Hematopoietic multipotent progenitor cell treated with erythropoietin and hydrocortisone succinate and interleukin-3 and kit ligand, for 17 days (in vitro differentiated cells): ENCODE measurements at places on chromosomes 1 and 21.

DNA sequence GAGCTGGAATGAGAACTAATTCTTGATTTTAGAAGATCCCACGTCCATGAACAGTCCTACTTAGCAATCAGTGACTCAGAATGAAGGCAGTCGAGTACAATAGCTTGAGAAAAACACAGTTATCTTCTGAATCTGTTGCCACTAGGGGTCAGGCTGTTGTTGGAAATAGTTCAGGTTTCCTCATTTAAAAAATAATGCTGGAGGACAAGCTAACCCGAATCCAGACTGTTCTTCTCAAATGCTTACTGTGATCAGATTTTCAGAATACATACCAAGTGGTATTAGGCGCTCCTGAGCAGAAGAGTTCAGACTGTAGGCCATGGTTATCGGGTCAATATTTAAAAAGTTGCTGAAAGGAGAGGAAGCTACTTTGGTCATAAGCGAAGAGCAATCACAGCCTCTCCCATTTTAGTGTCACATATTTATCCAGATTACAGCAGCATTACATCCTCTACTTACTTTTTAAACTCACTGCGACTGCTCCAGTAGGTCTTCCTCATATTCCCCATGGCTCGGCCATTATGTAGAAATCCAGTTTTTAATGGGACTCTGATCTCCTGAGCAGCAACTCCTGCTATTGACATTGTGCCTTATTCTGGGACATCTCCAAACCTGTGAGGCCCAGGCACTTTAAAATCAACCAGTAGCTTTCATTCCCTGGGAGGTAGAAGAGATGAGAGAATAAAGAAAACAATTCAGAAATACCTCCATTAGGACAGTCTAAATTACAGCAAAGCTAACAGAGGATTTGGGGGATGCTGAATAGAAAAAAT lies 10.9 kb downstream of the ERRFI1 start:
- no peak for DNase-seq

GRCh38 chr1:61851849-61852669 lies 109.8 kb downstream of the PATJ start:
- peak; percentile 62 for DNase-seq

DNA sequence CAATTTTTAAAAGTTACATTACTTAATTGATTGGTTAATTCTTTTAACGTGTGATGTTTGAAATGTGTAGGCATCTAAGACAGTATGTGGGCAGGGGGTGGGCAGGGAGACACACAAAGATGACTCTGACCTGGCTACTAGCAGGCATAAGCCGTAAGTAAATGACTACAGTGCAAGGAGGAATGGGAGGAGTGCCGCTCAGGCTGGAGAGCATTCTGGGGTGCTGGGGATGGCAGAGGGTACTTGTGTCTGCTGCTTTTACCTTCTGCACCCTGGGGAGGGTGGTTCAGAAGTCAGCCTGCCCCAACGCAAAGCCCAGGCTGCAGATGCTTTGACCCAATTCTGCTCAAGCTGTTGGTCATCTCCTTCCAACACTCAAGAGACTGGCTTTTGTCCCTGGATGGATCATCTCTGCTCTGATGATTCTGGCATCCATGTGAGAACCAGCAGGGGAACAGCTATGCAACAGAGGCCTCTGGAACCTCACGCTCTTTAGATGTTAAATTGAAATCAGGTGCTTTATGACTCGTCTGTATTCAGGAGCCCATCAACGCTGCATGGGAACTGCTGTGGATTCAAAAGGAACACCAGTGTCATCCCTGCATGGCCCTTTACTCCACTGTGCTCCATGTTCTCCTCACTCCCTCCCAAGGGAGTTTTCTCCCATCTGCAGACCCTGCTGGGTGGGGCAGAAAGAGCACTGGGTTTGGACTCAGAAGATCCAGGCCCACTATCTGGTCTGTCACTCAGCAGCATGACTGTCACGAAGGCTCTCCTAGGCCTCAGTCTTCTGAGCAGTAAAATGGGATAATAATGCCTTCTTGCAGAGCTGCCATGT lies 78.8 kb downstream of the FAM78B start:
- DNase-seq: no peak

DNA sequence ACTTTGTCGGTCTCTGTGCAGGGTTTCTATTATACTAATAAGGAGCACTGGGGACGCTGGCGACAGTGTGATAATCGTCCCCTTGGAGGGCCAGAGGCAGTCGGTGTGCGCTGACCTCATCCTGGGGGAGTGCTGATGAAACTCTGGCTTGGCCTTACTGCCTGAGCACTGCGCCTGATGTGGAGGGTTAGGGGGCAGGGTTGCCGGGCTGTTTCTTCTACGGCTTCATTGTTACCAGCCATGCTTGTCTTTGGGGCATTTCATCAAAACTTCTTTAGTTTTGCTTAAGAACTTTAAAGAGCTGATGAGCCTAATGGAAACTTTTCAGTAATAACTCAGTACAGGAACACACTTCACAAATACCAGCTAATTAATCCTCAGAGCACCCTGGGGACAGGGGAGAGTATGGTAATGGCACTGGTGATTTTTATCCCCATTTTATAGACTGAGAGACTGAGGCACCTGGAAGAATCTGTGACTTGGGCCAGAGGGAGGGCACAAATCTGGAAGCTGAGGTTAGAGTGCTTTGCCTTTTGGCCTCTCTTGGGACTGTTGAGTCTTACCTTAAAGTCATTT lies 81.8 kb downstream of the PEX14 start:
- no peak for DNase-seq

DNA sequence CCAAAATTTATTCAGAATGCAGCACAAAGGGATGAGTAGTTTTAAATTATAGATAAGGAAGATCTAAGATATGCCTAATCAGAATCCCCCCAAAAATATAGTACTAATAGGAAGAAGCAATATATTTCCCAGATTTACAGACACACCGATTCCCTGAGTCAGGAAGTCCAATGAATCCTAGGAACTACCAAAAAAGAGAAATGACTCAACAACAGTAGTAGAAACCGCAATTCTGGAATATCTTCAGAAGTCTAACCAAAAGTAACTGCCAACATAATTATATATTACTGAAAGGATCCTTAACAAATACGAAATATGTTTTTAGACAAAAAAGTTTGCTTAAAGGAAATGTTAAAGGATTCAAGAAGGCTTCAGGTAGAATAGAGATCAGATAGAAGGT lies 10.3 kb downstream of the AHCTF1 start:
- DNase-seq: no peak

- no peak for DNase-seq
These were observed 18.8 kb upstream of the CASZ1 start for GRCh38 chr1:10814976-10815857.

GRCh38 chr1:2046953-2047748 lies 3.1 kb upstream of the PRKCZ start:
- DNase-seq: no peak

DNA sequence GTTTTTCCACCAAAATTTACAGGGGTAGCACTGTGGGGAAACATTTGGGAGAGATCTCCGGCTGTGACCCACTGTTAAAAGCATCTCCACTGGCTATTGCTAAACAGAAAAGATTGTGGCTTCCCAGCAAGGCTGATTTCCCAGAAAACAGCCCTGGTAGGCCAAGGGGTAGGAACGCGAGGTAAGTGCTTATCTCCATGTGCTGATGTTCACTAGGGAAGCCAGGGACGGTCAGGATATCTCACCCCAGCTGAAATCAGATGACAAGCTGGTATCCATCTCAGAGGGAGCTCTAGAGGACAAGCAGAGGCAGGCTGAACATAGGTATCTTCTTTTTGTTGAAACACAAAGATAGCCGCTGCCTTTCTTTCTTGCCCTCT lies 63.6 kb downstream of the MIS18A start:
- no peak for DNase-seq

DNA sequence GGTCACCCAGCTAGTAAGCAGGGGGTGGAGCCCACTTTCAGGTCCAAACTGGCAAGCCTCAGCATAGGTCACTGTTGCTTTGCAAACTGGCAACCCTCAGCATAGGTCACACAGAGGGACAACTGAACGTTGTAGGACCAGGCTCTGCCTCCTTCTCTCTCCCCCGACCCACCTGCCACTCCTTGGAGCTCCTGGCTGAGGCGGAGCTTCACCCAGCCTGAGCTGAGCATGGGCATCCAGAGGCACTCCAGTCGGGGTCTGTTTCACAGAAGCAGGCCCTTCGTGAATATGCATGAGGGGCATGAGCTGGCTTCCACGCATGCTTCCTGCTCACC lies 24.2 kb downstream of the CAPZB start:
- DNase-seq: no peak

DNA sequence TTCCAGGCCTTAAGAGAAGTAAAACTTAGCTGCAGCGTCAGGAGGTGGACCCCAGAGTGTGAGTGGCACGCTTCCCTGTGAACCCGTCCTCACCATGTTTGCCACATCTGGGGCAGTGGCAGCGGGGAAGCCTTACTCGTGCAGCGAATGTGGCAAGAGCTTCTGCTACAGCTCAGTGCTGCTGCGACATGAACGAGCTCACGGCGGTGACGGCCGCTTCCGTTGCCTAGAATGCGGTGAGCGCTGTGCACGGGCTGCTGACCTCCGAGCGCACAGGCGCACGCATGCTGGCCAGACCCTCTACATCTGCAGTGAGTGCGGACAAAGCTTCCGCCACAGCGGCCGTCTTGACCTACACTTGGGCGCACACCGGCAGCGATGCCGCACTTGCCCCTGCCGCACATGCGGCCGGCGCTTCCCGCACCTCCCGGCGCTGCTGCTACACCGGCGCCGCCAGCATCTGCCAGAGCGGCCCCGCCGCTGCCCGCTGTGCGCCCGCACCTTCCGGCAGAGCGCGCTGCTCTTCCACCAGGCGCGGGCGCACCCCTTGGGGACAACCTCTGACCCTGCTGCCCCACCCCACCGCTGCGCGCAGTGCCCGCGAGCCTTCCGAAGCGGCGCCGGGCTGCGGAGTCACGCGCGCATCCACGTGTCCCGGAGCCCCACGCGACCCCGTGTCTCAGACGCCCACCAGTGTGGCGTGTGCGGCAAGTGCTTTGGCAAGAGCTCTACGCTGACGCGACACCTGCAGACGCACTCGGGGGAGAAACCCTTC lies 9.3 kb downstream of the ZNF672 start:
- DNase-seq: no peak

DNA sequence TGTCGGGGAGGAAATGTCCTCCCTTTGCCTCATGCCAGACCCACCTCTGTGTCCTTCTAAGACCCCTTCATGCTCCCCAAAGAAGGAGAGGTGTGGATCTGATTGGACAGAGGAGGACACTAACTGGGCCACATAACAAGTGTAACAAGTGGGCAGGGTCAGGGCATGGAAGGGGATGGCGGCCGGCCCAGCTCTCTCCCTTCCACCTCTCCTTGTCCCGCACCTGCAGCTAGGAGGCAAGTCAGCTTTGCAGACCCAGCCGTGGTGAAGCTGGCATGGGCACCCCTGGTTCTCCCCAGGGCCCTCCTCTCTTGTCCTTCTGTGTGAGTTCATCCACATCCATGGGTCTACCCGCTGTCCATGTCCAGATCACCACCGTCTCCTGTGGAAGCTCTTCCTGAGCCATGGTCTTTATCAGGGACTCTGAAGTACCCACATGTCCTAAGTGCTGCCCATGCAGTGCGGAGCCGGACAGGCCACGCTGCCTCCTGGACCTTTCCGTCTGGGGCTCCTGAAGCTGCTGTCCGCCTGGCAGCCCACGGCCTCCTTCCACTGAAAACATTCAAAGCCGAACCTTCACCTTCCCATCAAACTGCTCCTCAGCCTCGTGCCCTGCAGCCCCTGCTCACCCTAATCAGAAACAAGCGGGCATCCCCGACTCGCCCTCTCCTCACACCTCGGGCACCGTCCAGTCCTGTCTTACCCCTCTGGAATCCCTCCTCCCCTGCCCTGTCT lies 460.5 kb downstream of the PTPRU start:
- no peak for DNase-seq

DNA sequence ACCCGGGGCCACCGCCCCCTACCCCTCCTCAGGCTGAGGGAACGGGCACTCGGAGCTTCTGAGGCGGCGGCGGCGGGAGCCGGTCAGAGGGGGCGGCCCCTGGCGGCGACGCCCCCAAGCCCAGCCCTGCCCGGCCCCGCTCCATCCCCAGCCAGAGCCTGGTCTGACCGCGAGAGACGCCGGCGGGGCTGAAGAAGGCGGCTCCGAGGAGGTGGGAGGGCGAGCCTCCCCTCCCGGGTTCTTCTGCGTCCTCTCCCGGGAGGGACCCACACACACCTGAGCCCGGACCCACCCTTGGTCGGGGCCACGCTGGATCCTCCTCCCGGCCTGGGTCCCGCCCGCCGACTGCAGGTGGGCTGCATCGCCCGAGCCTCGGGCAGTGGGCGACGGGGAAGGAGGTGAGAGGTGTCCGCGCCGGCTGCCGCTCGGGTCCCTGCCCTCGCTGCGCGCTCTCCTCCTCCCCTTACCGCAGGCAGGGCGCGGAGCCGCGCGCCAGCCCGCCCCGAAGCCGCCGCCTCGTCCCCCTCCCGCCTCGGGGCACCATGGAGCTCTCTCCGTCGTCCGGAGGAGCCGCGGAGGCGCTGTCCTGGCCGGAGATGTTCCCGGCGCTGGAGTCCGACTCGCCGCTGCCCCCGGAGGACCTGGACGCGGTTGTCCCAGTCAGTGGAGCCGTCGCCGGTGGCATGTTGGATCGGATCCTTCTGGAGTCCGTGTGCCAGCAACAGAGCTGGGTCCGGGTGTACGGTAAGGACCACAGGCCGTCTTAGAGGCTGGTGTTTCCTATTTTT lies at the start of gene RASAL2:
RASAL2 (plus strand) TSS at position 154 of the 788 bp plus-strand sequence; CDS start at position 543, 389 bp downstream.
- DNase-seq: peak; percentile 9

- no peak for DNase-seq
These were observed 258.3 kb downstream of the SRGAP2C start for GRCh38 chr1:121443001-121443540.

DNA sequence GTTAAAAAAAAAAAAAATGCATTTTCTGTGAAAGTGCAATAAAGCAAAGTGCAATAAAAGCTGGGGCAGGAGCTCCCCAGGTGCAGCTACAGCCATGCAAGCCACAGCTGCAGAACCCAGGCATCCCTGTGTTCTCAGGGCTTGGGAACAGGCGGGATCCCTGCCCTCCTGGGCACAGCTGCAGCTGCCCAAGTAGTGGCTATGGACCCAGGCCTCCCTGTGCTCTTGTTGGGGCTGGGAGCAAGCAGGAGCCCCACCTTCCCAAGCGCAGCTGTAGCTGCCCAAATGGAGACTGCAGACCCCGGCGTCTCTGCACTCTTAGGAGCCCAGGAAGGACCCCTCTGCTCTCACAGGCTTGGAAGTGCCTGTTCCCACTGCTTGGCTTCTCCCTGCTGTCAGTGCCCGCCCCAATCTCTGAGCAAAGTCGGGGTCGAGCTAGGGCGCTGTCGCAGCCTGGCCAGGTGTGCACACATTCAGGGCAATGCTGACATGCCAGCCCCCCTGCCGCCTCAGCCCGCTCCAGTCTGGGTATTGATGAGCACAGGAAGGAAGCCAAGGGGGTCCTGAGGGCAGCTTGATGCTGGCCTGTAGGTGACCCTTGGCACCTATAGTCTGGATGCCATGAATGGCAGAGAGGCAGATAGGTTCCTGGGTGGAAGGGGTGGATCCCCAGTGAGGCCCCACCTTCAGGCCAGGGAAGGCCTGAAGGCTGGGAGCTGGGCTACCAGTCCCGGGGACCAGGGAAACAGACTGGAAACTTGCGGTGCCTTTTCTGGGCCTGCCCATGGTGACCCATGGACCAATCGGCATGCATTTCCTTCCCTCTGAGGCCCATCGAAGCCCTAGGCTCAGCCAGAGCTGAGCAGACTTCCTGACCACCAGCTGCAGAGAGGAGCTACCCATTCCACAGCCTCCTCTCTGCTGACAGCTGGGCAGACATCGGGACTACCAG lies 58.6 kb downstream of the RRAGC start:
- DNase-seq: no peak

GRCh38 chr1:91697416-91697815 lies 188.5 kb downstream of the TGFBR3 start:
- DNase-seq: no peak
